ENCODE measurements at places on chromosomes 4 and X.
A peak's percentile ranks its signal among the peaks of the same experiment; 100 is the strongest.

DNA sequence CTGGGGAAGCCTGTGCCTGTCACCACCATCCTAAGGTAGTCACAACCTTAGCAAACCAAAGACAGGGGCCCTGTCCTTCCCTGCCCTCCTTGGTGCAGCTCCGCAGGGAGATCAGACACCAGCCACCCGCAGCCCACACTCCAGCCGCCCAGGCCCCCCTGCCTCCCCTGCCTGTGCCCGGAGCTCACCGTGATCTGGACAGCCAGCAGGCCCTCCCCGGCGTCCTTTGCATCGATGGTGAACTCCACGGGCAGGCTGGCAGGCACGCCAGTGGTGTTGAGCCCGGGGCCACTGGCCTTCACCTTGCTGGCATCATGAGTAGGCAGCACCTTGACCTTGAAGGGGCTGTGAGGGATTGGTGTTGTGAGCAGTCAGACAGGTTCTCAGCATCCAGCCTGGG is 16.4 kb downstream of the FLNA start:
- DNase-seq: no peak

DNA sequence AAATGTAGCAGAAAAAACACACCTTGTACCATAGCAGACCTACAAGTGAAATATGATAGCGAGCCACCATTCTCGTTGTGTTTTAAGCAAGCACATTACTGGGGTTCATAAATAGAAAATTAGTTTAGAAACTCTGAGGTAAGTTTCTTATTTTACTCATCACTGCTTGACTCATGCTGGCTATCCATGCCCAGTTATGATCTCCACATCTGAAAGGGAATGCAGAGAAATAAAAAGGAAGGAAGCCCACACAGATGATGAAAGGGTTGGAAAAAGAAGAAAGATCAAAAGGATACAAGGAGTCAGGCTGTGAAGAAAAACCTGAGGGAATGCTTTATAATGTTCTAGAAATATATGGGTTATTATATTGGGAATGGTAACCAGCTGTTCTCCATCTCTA is 54.5 kb downstream of the CAMK2D start:
- DNase-seq: no peak

DNA sequence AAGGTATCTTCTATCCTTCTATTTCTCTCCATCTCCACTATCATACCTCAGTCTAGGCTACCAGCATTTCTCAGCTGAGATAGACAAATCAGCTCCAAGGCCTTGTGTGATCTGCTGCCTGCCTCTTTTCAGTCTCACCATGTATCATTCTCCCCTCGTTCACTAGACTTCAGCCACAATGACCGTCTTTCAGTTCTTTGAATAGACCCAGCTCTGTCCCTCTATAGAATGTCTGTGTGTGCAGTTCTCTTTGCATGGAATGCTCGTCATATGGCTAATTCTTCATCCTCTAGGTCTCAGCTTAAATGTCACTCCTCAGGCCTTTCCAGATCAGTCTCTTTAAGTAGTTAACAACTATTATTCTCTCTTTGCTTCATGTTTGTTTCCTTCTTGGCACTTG is 6.5 kb downstream of the IGBP1 start:
- no peak for DNase-seq

GRCh38 chr4:30718641-30719453 is 1.3 kb upstream of the PCDH7 start:
- no peak for DNase-seq

DNA sequence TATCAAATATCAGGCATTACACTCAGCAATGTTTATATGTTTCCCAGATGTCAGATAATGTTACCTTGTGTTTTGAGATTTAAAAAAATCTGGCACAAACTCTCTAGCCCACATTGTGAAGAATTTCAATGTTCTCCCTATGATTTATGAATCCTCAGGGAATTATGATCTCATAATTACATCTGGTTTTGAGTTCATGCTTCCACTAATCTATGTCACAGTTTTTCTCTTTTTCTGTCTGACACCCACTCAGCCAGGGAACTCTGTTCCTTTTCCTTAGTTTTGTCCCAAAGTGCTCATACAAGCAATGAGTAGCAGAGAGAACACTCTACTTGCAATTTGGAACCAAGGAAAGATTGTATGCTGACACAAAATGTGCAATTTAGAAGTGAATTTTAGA is 212.1 kb upstream of the POF1B start:
- no peak for DNase-seq

DNA sequence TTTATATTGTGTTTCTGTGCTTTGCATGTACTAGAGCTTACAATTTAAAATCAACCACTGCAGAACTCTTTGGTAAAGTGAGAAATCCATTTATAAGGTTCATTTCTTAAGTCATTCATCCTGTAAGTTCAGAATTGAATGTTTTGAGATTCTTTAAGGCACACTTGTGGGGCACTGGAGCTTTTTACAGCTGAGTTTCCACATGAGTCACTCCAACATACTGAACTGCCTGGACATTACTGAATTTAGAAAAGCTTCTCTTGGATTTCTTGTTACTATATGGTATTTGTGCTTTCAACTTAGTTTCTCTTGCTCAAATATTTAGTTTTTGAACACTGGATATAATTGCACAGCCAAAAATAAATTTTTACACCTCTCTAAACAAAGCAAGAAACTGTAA is 226.3 kb downstream of the PACRGL start:
- no peak for DNase-seq

- DNase-seq: no peak
Measured at GRCh38 chr4:3307486-3307885, 14.7 kb downstream of the RGS12 start.

DNA sequence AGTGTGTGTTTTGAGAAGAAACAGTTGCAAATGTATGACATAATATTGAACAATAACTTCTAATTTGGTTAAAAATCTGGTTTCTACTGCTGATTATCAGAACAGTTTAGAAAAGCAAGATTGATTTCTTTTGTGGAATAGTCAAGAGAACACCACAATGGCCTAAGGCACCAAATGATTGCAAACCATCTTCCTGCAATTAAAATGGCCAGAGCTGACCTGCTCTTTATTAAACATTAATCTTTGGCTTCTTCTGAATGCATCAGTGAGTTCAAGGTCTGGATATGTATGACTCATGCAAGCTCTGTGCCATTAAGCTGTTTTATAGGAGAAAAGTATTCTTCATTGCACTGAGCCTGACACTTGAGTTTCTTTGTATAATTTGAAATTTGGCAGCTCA is 107.8 kb upstream of the PDHA2 start:
- no peak for DNase-seq

DNA sequence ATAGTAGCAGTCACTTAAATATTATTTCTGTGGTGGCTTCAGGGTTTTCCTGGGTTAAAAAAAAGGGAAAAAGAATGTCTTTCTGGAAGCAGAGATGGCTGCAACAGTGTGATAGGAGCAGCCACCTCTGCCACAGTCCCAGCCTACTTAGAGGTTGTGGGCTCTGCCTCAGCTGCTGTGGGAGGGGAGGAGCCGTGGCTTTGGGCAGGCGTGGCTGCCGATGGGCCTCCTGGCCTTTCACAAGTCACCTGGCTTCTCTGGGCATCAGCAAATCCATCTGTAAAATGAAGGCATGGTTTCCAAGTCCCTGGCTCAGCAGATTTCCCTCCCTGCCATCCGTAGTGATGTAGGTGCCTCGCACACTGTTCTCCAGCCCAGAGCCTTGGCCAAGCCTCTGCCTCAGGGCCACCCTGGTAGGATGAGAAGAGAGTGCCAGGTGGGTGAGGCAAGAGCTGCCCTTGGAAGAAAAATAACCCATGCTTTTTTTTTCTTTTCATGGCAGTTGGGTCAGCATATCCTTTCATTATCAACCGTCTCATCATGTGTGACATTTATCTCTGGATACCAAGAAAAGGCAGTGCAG is 66.1 kb downstream of the PTTG2 start:
- no peak for DNase-seq

- no peak for DNase-seq
Measured at GRCh38 chr4:52912608-52913007, 50.5 kb downstream of the RASL11B start.

- DNase-seq: no peak
Measured at GRCh38 chr4:53960843-53961242, 103.6 kb downstream of the CHIC2 start.

- no peak for DNase-seq
Measured at GRCh38 chrX:149611623-149612175, 16.6 kb upstream of the HSFX2 start.

GRCh38 chr4:80900908-80901307 is 129.6 kb upstream of the BMP3 start:
- no peak for DNase-seq

GRCh38 chr4:87005369-87005689 is 70.5 kb downstream of the AFF1 start:
- no peak for DNase-seq

- no peak for DNase-seq
Measured at GRCh38 chr4:54237770-54238169, 8.7 kb downstream of the PDGFRA start.

- DNase-seq: no peak
Measured at GRCh38 chr4:174672276-174672675, 150.0 kb upstream of the HPGD start.

- no peak for DNase-seq
Measured at GRCh38 chr4:142556048-142556447, 290.1 kb downstream of the INPP4B start.

DNA sequence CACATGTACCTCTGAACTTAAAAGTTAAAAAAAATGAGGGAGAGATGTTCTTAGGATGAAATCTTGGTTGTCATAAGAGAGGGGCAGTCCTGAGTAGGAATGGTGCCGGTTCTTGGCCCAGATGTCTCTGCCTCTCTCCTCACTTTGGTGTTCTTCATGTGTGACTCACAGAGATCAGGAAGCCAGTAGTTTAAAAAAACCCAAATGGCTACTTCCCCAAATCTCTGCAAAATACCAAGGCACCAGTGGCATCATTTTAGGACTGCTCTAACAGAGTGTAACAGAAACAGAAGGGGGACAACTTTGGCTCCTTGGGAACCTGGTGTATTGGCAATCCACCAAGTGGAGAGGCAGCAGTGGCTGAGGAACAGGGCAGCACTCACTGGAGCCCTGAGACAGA is 116.8 kb downstream of the SCD5 start:
- peak; percentile 39 for DNase-seq

GRCh38 chrX:123803331-123803983 is 56.4 kb upstream of the XIAP start:
- DNase-seq: peak; percentile 19
